ENCODE measurements at places on chromosomes 12 and 14.

GRCh38 chr12:21354641-21355040 is 18.1 kb upstream of the IAPP start:
- no peak for DNase-seq

GRCh38 chr12:68499616-68500015 is 111.1 kb upstream of the RAP1B start:
- DNase-seq, result no peak

DNA sequence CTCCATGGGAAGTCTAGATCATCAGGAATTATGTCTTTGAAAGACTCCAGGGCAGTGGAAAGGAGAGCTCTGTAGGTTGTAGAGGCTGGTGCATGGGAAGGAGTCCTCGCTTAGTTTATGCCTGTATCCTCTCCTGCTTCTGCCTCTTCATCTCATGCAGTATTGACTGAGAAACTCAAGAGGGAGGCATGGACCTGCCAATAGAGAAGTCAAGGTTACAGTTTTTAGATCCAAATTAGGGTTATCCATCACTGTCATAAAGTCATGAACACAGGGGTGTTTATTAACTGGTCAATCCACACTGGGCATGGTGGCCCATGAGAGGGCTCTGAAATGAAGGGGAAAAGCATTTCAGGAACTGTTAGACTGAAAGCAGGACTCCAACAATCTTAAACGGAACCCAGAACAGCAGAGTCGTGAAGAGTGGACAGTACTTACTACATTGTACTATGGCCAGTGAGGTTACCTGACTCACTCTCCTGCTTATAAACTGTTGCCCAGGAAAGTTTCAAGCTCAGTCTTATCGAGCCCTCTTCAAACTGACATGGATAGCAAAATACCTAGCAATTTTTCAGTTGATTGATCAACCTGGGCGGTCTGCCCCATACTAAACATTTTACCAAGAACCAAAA is 30.1 kb upstream of the DHRS7 start:
- DNase-seq, result peak; percentile 16

DNA sequence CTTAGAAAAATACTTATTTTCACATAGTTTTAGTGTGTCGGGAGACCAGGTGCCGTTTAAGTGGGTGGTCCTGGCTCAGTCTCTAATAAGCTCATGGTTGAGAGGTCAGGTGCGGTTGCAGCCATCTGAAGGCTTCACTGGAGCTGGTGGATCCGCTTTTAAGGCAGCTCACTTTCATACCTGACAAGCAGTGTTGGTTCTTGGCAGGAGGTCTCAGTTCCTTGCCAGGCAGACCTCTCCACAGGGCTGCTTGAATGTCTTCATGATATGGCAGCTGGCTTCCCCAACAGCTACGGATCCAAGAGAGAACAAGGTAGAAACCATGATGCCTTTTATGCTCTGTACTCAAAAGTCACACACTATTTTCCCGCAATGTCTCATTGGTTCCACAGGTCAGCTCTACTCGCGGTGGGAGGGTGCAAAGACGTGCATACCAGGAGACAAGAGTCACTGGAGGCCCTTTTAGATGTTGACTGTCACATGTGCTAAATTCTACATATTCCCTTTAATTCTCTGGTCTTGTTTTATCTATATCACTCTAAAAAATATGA is 8.0 kb upstream of the ZDHHC17 start:
- no peak for DNase-seq

GRCh38 chr14:93525696-93526451 is 95.1 kb downstream of the UNC79 start:
- DNase-seq, result no peak

DNA sequence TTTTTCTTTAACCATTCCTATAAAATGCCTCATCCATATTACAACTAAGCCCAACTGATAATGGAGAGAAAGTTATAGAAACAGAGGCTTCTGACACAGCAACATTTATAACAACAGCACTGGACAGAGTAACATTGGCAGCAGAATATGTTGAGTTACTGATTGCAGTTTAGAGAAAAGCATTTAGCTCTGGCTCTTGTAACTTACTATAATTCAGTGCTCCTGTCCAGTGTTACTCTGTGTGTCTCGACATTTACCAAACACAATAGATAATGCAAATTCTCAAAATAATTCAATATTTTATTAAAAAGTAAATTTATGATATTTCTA is 356.1 kb downstream of the CEP128 start:
- no peak for DNase-seq

- DNase-seq, result no peak
Observed at GRCh38 chr12:116009805-116010204, 267.7 kb downstream of the MED13L start.

DNA sequence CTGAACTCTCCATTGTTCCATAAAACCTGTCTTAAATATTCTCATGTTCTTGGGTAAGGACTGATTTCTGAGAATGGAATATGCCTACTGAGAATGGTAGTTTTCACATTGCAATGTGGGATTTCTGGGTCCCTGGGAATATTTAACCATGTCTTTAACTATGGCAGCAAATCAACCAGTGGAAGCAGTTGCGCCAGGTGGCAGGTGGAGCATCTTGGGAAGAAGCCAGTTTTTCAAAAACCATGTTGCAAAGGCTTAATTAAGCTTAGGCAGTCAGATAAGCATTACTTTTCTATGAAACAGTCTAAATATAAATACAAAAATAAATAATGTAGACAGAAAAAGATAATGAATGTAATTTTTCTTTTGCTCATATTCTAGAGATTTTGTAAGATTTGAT is 448.1 kb downstream of the ADAMTS20 start:
- no peak for DNase-seq

DNA sequence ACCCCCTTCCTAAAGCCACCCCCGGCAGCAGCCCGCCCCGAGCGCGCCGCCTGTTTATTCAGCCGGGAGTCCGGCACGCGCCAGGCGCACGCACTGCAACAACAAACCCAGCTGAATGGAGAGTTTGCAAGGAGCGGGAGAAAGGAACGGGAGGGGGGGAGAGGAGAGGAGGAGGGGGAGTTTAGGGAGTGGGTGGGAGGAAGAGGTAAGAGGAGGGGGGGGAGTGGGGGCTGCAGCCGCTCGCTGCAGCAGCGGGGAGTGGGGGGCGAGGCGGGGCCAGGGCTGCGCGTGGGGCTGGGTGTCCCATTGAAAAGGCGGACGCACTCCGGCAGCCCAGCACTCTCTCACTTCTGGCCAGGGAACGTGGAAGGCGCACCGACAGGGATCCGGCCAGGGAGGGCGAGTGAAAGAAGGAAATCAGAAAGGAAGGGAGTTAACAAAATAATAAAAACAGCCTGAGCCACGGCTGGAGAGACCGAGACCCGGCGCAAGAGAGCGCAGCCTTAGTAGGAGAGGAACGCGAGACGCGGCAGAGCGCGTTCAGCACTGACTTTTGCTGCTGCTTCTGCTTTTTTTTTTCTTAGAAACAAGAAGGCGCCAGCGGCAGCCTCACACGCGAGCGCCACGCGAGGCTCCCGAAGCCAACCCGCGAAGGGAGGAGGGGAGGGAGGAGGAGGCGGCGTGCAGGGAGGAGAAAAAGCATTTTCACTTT is at the start of gene ASCL1:
Gene ASCL1, plus strand, starts transcription at position 336 of the 712 bp plus-strand sequence. CDS start 571 bp downstream, outside the sequence.
- no peak for DNase-seq

DNA sequence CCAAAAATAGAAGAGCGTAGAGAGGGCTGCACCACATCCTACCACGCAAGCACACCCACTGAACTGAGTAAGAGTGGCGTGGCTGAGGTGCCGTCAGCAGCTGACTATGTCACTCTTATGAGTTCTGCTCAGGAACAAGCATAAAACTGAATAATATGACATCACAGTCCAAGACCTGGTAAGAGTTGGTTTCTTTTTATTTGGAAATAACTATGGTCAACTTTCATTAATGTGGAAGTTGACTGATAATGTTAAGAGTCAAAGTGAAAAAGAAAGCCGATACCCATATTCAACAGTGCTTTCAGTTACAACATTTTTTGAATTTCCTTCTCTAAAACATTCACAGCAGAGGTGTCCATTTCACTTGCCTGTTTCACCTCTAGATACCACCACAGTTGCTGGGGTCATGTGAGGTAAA is 44.6 kb downstream of the GNS start:
- peak; percentile 68 for DNase-seq

DNA sequence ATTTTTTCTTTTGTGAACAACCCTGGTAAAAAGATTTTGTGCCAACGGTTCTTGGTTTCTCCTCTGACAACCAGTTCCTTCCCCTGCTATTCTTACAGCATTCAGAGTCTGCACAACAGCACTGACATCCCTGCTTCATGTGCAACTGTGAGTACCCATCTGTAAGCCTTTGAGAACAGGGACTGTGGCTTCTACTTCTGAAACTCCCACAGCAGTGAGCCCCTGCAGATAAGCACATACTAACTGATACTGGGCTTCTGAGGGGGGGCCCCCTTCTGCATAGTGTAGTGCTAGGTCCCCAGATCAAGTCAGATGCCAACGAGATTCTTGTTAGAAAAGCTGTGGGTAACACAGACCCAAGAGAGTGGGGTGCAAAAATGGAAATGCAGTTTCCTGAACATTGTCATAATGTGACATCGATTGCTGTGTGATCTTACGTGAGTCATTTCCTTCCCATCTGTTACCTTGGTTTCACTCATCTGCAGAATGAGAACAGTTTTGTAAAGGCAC is 11.1 kb upstream of the NINJ2 start:
- DNase-seq, result peak; percentile 88

GRCh38 chr12:102300824-102301461 is 103.3 kb upstream of the PMCH start:
- peak; percentile 14 for DNase-seq

- no peak for DNase-seq
Observed at GRCh38 chr12:56198836-56199235, 9.6 kb upstream of the SMARCC2 start.

DNA sequence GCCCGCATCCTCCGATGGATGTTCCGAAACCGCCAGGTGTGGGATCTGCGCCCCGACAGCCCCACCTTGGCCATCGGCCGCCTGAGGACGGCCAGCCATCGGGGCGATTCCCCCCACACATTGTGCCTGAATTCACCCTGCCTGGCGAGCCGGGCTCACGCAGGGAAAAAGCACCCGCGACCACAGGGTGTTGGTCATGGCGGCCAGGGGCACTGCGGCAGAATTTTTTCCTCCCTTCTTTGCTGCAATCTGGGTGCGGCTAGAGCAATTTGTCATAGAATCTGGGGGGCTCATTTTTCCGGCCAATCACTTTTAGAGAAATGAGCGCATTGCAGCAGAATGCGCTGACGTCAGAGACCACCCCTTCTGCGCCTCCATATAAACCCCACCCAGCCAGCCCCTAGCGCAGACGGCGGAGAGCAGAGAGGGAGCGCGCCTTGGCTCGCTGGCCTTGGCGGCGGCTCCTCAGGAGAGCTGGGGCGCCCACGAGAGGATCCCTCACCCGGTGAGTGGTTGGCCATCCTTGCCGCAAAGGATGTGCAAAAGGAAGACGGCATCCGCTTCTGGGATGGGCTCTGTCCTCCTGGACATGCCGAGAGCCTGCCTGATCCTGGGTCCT is at the start of gene MEG3:
Gene MEG3, plus strand, starts transcription at position 406 of the 619 bp plus-strand sequence.
- no peak for DNase-seq
